ENCODE measurements at places on chromosomes 6 and 20.
A peak's percentile ranks its signal among the peaks of the same experiment; 100 is the strongest.

DNA sequence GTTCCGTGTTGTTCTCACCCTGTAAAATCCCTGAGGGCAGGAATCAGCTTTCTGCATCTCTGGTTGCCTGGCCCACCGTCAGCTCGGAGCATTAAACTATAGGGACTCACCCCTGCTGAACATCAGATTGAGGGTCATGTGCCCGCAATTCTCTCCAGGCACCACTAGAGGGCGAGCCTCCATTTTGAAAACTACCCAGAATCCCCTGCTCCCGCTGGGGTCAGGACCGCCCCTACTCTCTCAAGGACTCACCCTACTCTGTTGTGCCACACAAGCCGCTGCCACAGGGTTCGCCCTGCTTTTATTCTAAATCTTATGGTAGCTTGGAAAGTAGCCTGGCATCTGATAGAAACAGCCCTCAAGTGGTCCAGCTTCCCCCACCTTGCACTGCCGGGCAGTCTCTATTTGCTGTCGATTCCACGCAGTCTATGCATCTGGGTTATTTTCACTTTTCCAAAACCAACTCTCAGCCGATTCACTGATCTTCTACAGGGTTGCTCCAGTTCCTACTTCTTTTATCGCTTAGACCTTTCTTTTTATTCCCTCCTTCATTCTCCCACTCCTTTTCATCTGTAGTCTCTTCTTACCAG is 244.1 kb upstream of the QKI start:
- DNase-seq = no peak

- no peak for DNase-seq
These were observed 371.8 kb upstream of the NRSN1 start for GRCh38 chr6:23754197-23754596.

DNA sequence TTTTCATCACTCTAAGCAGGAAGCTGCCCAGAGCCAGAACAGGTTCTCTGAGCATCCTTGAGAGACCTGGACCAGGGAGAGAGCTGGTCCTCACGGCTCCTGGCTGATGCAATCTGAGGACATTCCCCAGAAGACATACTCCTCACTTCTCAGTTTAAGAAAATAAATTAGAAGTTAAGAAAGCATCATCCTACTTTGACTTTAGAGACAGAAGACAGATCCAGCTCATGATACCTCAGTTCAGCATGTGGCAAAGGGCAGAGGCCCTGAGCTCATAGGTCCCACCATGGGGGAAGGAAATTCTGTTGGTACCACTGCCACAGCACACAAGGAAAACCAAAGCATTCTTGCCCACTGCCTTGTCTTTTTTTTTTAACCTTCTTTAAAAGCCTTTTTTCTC is 378.1 kb upstream of the JARID2 start:
- peak; percentile 21 for DNase-seq

DNA sequence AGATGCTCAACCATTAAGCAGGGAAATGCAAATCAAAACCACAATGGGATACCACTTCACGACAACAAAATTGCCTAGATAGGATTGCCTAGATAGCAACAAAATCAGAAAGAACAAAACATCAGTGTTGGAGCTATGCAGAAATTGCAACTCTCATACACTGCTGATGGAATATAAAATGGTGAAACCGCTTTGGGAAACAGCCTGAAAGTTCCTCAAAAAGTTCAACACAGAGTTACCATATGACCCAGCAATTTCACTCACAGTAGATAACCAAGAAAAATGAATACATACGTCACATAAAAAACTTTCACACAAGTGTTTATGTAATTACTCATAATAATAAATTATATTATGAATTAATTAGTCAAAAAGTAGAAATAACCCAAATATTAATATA is 78.3 kb downstream of the MAFB start:
- DNase-seq = no peak

DNA sequence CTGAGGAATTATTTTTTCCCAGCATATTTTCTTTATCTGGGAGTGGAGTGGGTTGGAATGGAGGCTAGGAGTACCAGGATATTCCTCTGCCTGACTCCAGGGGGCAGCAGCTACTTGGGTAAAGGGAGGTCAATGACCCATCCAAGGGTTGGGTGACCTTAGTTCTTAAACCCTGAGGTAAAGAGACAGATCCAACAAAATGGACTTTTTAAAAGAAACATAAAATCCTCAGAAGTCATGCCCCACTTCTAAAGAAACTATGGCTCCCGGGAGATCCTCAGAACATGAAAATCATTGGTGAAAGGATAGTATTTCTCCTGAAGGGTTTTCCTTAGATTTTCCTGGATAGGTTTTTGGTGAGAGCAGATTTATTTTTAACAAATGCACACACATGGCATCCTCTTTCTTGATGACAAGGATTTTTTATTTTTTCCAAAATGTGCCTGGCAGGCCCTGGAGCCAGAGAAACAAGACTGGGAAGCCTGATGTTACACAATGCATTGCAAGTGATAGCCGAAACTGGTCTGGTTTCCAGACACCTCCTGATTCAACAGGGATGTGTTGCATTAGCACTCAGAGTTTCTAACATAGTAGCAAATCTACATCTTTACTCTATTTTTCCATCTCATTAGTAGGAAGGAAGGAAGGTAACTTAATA is 240.9 kb upstream of the BTBD3 start:
- peak; percentile 64 for DNase-seq

DNA sequence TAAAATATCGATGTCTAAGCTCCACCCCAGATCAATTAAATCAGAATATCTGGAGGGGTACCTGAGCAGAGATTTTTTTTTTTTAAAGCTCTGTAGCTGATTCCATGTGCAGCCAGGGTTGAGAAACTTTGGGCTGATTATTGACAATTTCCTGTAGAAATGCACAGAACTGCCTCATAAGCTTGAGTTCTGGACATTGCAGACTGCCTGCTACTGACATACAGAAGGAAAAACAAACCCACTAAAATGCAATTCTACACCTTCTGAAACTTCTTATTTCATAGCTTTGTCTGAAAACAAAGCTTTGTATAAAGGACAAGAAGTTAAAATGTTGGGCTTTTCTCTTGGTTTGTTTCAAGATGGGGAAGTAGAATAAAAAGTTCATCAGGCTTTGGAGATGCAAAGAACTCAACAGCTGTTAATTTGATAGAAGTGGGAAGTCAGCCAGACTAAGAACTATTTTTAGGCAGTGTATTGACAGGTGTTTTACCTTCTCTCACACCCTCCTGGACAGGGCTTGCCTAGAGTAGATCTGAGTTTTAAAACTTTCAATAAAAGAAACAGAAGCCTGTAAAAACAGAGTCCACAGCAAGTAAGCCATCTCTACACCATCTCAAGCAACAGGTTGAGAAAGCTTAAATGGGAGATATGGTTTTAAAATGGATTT is 147.7 kb downstream of the KCNQ5 start:
- no peak for DNase-seq

GRCh38 chr6:147283460-147283859 is 79.2 kb downstream of the STXBP5 start:
- DNase-seq = peak; percentile 36

DNA sequence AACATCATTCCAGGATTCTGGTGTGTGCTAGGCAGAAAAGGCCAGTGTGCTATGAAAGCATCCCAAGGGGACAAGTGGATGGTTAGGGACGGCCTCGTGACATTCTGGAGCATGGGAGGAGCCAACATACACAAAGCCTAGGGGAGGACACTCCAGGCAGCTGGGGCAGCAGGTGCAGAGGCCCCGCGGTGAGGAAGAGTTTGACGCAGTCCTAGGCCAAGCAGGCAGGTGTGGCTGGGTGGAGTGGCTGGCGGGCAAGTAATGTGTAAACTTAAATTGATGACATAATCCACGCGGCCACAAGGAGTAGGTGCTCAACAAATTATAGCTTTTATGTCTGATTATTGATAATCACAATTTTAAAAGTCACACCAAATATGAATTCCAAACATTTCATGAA is 93.6 kb downstream of the TMEM242 start:
- DNase-seq = no peak

GRCh38 chr20:19254956-19255355 is 42.5 kb downstream of the SLC24A3 start:
- no peak for DNase-seq

GRCh38 chr6:158591134-158591809 is 31.4 kb downstream of the TMEM181 start:
- no peak for DNase-seq
